NCI-H2107 (cell line): ENCODE measurements at places on chromosomes 7 and 10.

DNA sequence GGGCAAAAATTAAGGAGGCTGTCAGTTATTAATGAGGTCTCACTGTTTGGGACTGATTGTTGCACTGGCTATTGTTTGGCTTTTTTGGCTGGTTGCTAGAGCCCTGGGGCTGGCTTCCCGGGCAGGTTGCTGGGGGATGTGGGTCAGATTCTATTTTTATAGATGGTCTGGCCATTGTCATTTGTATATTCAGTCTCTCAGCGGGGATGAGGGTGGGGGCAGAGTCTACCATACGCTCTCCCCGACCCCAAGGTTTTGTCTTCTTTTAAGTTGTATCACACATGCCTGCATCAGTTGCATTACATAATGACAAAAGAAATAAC lies 84.3 kb upstream of the GRB10 start:
- no peak for DNase-seq

DNA sequence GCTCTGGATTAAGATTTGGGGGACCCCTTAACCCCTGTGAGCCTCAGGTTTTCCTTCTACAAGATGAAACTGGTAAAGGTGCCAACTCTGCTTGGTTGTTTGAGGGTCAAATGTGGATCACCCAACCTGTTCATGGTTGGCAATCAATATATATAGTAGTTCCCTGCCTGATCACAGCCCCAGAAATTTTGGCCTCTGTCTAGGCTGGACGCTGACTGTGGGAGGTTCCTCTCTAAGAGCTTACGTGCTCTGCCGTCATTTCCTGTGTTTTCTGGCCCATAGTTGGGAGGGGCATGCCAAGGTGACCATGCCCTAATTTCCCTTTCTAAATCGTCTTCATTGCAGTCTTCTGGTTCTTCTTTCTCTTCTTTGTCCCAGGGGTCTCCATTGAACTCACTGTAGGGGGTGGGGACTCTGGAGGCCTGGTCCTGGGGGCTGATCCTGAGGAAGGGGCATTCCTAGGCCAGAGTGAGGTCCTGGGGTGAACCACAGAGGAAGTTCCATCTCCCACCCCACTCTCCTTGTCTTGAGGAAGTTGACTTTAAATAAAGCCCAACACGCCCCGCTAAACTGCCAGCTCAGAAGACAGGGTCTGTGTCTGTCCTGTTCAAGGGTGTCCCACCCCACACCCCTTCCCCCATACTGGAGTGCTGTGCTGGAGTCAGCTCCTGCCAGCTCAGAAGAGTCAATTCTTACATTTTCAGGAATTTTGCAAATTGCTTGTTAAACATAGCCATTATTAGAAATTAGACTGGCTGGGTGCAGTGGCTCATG lies 98.9 kb upstream of the SDK1 start:
- DNase-seq: no peak

DNA sequence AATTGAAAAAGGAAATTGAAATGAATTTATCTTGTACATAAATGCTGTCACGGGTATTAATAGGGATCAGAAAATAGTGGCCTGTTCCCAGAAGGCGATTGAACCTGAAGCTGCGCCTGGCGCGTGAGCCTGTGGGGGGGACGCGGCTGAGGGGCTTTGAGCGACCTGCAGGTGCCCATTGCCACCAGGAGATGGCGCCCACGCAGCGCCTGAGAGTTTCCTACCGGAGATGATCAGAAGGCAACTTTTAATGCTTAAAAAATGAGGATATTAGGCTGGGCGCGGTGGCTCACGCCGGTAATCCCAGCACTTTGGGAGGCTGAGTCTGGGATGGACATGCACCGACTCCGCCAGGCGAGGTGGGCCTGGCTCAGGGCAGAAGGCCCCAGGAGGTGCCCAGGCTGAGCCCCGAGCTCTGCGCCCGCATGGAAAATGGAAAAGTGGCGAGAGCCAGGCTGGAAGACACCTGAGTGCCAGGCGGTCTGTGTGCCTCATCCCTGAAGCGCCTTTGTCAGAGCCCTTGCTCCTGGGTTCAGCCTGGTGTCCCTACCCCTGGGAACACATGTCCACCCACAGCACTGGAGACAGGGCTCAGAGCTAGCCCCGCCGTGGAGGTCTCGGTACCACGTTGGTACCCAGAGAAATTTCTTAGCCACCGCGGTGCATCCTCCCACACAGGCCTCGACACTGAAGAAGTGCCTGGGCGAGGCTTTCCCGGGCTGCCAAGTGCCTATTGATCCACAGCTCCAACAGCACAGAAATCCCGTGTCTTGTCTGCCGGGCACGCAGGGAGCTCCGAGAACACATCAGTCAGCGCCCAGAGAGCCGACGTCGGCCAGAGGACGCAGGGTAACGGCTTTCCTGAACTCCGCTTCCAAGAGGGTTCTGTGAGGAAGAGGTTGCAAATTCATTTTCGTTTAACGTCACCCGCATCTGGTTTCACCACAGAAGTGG lies 117.4 kb downstream of the INPP5A start:
- DNase-seq: no peak

DNA sequence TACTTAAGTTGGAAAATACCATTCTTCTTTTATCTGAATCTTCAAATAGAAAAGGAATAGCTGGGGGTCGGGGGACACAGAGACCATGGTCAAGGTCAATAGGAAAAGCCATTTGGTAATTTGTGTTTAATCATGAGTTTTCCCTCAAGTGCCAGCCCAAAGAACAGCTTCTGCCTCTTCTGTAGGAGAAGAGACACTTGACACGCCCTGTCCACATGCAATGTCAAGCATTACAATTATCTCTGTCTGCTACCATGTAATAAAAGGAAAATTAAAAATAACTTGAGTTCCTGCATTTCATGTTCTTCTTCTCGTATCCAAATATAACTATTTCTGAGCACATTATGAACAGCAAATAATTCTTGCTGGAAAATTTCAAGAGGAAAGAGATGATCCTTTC lies 241.7 kb downstream of the IPMK start:
- no peak for DNase-seq

- DNase-seq: no peak
Observed at GRCh38 chr7:80087771-80088170, 46.9 kb upstream of the GNAI1 start.

DNA sequence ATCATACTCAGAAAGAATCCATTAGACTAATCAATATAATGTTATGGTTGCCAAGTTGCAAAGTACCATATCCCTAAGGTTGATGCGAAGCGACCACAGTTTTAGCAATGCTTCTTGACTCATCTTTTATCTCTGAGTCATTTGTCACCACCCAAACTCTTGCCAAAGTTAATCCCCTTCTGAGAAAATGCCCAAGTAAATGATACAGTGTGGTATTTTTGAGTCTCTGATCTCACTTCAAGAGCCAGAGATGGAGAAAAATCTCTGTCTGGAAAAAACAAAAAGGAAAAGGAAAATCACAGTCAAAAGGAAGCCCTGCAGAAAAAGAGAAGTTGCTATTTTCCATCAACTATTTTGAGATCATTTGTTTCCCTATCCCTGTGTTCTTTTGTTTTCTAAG lies 26.7 kb upstream of the OTUD1 start:
- no peak for DNase-seq

GRCh38 chr7:151109094-151110048 lies 23.1 kb downstream of the AGAP3 start:
- DNase-seq: no peak
